ENCODE measurements at places on chromosomes 12 and 14.
A peak's percentile ranks its signal among the peaks of the same experiment; 100 is the strongest.

DNA sequence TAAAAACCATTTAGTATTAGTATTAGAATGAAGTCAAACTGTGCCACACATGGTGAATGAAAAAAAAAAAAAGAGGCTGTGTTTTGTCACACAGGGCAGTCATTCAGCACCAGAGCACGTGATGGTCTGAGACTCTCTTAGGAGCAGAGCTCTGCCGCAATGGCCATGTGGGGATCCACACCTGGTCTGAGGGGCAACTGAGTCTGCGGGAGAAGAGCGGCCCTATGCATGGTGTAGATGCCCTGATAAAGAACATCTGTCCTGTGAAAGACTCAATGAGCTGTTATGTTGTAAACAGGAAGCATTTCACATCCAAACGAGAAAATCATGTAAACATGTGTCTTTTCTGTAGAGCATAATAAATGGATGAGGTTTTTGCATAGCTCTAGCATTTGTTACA, 12.2 kb upstream of the BDKRB1 start:
- no peak for DNase-seq

- peak; percentile 63 for DNase-seq
Observed at GRCh38 chr12:117236456-117237001, 46.3 kb upstream of the FBXO21 start.

- no peak for DNase-seq
Observed at GRCh38 chr14:61219673-61220072, 61.5 kb downstream of the TMEM30B start.

- no peak for DNase-seq
Observed at GRCh38 chr12:68445824-68446223, 113.7 kb upstream of the MDM1 start.

DNA sequence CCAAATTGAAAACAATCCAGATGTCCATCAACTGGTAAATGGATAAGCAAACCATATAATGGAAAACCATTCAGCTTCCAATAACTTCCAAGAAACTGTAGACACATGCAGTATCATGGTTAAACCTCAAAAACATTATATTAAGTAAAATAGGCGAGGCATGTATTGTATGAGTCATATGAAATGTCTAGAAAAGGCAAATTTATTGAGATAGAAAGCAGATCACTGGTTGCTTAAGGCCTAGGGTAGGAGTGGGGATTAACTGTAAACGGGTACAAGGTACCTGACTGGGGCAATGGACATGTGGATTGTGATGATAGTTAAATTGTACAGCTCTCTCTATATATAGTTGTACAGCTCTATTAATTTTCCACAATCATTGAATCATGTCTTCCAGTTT, 21.3 kb upstream of the PAPLN start:
- DNase-seq: no peak
